A549 treated with ZK216348 at 1 μM for 4 hours (cell line): ENCODE measurements at places on chromosomes 7 and 10. TPM values are rescaled to one million over a fixed set of nuclear protein-coding genes. Genes with fewer than 3 reads are reported as not detected.

The ARHGEF5 gene
- 1.6 to 2.7 TPM (median 2.5 TPM) in 5 replicates for total RNA-seq

The CLRN3 gene
- not detected in 5 replicates for total RNA-seq

The SPACDR gene
- total RNA-seq = 0.44 to 1.3 TPM (median 0.60 TPM) in 5 replicates

The NXPH1 gene
- total RNA-seq = not detected in 5 replicates

The SCRN1 gene
- 45.7 to 67.1 TPM (median 63.7 TPM) in 5 replicates for total RNA-seq

The ADGRA1 gene
- 0.12 to 0.19 TPM (median 0.15 TPM) in 5 replicates for total RNA-seq

The CRCP gene
- 24.8 to 36.1 TPM (median 26.3 TPM) in 5 replicates for total RNA-seq

The SPDYE3 gene
- not detected in 5 replicates for total RNA-seq

The STK31 gene
- 0.55 to 1.2 TPM (median 0.66 TPM) in 5 replicates for total RNA-seq
